Activated CD8-positive, alpha-beta memory T cell treated with anti-CD3 and anti-CD28 coated beads, Interleukin-2, amount 50 U/mL, for 4 hours (primary cell): ENCODE measurements at places on chromosomes 6 and 20.

GRCh38 chr6:148968771-148969602, 222.2 kb downstream of the UST start:
- no peak for DNase-seq

DNA sequence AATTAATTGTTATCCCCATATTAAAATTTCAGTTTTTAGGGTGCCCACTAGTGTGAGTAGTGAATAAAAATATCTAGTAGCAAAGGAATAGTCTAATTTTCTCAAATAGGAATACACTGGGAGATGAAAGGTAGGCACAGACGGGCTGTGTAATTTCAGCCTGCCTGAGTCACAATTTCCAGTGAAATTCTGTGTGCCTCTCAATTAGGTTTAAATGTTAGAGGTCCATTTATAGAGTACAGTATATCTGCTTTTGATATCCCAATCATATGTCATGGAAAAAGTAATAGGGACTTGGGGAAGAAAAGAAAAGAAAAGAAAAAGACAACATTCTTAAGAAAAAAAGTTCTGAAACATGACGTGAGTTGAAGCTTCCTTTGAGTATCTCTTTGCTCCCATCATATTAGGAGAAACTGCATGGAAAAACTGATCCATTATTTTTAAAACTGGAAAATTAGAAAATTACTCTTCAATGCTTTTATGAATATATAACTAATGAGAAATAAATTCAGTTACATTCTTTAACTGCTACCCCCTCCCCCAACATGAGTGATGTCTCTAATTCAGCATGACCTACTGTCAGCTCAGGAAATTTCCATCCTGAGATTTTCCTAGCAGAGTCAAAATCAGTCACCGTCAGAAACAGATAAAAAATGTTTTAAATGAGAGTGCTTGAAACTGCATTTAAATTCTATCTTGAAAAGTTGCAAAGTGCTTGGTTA, 473.8 kb upstream of the HSF2 start:
- DNase-seq, result no peak

DNA sequence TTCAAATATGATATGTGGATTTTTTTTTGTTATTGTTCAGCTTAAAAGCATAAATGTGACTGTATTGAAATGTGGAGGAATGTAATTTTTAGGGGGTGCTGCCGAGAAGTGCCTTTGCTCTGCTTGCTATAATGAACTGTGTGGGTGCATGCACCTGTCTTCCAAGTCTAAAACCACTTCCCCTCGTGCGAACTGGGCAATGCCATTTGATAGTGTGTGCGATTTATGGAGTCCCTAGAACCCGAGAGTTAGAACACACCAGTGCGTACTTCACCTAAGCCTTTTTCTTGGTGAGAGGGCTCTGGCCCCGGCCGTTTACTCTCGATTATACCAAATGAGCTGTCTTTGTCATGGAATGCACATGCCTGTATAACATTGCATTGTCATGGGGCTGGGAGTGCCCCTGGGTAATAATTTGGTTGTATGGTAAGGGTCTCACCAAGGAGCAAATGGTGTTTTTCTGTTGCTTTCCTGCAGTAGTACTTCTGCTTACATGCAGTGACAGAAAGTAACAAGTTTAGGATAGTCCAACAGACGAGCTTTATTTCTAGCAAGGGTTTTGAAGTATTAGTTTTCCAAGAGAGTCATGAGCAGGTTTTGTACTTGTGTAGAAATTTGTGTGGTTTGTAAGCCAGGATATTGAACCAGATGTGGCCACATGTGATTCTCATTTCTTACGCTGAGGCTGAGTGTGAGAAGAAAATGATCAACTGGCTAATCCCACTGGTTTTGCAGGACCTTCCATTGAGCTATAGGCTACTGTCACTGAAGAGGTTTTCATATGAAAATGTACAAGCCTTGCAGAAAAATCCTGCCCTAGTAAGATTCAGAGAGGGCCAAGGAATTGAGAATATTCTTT, 172.4 kb downstream of the DTNBP1 start:
- DNase-seq, result no peak

DNA sequence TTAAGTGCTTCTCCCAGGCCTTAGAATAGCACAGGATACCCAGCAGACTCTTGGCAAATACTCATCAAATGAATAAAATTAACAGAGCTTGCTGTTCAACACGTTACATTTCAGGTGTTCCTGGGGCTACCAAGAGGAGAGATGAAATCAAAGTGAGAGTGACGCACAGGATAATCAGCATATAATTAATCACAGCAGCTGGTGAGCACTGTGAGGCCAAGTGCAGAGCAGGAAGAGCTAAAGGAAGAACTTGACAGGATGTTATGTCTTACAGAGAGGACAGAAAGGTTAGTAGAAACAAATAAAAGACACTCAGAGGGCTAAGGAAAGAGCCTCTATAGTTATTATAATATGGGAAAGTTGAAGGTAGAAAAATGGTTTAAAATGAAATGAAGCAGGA, 8.8 kb downstream of the PPIL1 start:
- DNase-seq, result no peak
